Aorta (tissue), 5 donors: ENCODE measurements at places on chromosomes 6 and 20. TPM values are rescaled to one million over a fixed set of nuclear protein-coding genes. Genes with fewer than 3 reads are reported as not detected.

- DNase-seq: no peak
Observed at GRCh38 chr6:107661291-107661690, 162.8 kb downstream of the SCML4 start.

DNA sequence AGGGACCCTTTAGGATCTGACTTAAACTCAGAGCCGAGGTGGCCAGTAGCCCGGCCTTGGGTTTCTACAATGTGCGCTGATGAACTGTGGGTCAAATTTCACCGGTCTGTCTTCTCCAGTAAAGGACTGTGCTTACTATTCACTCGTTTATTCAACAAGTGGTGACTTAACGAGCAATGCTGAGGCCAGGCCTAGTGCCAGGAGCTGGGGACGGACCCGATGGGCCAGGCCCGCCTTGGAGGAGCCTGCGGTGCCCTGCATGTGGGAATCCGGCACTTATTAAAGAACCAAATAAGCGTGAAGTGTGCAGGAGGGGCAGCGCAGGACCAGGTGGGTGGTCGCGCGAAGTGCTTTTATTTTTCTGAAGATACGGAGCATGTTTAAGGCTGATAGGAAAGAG lies 24.0 kb downstream of the CTCFL start:
- DNase-seq: no peak

DNA sequence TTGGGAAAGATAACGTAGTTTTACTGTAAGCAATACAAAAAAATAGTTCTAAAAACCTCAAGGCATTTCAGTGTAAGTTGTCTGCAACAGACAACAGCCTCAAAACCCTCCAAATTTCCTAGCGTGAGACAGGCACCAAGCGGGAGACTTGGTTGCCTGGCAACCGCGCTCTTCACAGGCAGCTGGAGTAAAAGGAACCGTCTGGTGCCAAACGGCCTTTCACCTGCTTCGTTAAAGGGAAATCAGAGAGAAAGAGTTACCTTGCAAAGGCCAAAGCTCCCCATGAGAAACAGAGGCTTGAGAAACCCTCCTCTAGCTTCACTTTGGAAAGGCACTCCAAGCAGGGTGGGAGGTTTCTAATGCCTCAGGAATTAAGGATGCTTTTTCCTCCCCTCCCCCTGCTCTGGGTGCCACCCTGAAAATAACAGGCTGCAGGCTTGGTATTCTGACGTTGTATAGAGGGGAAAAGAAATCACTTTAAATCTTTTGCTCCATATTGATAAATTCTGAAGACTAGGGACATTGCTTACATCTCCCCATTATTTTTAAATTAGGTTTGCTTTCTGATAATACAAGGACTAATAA lies 129.7 kb upstream of the UFL1 start:
- DNase-seq: no peak

DNA sequence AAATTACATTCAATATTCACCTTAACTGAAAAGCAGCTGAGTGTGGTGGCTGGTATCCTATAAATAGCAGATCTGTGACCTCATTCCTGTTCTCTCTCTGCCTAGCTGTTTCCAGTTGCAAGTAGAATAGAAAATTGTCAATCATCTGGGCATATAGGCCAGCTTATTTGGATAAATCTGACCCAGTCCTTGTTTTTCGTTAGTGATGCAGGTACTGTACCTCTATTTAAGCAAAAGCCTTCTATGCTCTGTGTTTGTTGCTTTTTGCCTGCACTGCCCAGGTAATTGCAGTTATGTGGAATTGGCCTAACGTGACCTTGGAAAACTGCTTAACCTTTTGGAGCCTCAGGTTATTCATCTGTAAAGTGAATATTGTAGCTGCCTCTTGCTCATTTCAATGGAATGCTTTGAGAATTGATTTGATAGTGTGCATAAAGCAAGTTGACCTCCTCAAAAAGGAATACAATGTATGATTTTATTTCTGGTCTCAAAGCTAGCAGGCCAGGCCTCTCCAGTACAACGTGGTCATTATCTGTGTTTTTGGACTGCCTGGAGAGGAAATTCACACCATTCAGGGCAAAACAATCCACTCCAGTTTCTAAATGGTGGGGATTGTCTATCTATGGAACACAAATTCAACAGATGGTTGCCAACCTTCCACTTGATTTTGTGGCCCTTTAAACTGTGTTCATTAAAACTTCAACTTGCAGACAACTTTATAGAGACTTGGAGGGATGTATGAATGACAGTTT lies 508.7 kb upstream of the CITED2 start:
- no peak for DNase-seq

Gene PPP1R16B
- 17.6 TPM for total RNA-seq

Gene ENPP5
- total RNA-seq: 3.7 TPM

Gene APMAP
- total RNA-seq: 43.8 TPM

- DNase-seq: no peak
Observed at GRCh38 chr20:33838035-33838864, 27.1 kb downstream of the CHMP4B start.

Gene ANGPT4
- total RNA-seq: 0.33 TPM

Gene RPP40
- 3.6 TPM for total RNA-seq

- no peak for DNase-seq
Observed at GRCh38 chr6:41943456-41943855, 1.8 kb upstream of the CCND3 start.

Gene TRAPPC3L
- total RNA-seq: 0.55 TPM

DNA sequence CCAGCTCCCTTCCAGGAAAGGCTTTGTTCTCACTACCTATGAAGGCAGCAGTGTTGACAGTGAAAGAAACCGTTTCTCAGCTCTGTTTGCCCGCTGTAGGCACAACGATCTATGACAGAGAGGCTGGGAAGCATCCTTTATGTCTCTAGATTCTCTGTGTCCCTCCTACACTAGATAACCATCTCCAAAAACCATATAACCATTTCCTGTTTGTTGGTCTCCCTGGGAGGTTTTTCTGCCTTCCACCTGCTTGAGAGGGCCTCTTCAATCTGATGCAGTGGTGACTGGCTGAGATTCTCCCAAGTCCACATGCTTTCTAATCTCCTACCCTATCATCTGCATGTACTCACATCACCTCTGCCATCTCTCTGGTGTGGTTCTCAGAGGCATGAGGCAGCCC lies 32.0 kb upstream of the TMEM217 start:
- DNase-seq: no peak

DNA sequence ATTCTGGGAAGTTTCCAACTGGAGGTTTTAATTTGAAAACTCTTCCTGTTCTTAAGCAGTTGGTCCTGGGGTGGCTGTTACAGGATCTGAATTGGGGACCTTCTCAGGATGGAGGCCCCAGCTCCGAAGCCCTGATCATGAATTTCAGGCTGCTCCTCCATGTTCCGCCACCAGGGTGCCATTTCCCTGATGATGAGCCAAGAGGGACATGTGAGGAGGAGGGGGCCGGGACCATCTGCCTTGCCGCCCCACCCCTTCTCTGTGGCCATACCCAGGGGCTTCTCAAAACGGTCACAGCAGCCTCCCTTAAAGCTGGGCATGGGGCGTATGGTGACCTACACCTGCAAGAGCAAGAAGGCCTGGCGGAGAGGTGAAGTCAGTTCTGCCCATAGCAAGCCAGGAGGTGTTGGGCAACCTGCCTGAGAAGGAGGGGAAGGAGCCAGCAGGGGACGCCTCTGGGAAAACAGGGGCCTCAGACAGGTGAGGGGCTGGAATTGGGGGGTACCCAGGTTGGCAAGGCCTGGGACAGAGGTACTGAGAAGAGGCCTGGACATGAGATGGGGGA lies 3.6 kb upstream of the BAK1 start:
- DNase-seq: no peak

DNA sequence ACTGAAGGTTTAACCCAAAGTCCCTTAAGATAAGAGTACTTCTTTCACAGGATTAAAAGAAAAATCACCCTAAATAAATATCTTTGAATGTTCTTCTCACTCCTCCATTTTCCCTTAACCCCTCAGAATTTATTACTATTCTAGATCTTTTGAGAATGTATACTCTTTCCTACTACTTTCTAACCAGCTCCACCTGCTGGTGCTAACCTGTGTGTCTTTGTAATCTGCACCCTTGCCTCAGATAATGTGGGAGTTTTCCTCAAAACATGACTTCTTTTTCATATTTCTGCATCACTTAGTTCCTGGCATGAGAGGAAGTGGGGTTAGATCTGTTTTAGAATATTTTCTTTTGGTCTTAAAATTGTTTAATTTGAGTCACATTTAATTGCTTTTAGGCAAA lies 394.2 kb downstream of the BMP2 start:
- no peak for DNase-seq
